ENCODE measurements at places on chromosomes 1 and 21. TPM values are rescaled to one million over a fixed set of nuclear protein-coding genes. Genes with fewer than 3 reads are reported as not detected.

Gene CELA2A
- total RNA-seq = not detected

Gene DCDC2B
- not detected for total RNA-seq

Gene SYT2
- not detected for total RNA-seq

Gene TNFRSF25
- total RNA-seq = 11.4 TPM

Gene NCAM2
- 0.97 TPM for total RNA-seq

Gene UBASH3A
- not detected for total RNA-seq

Gene TP73
- under 0.01 TPM for total RNA-seq
